ENCODE measurements at places on chromosomes 6 and 20.

GRCh38 chr6:48151142-48151541 is 40.1 kb upstream of the PTCHD4 start:
- no peak for DNase-seq

GRCh38 chr6:121302882-121303281 is 31.4 kb downstream of the TBC1D32 start:
- DNase-seq, result no peak

DNA sequence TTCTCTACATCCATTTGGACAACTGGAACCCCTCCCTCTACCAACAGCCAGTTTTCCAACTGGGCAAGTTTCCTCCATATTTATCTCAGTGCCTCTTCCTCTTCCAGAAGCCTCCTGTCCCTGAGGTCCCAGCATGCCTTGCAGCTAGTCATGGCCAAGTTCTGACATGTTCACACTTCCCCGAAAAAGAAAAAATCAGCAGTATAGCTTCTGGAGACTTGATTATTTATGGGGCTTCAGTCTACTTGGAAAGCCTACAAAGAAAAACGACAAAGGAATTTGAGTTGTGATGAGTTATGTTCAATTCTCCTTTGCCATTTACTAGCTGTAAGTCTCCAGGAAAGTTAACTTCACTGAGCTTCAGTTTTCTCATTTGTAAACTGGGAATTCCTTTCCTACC is 406.5 kb downstream of the MAFB start:
- no peak for DNase-seq

GRCh38 chr6:31125162-31125561 is 4.9 kb upstream of the CDSN start:
- no peak for DNase-seq

- peak; percentile 58 for DNase-seq
Measured at GRCh38 chr6:2783188-2783963, 18.2 kb downstream of the WRNIP1 start.

GRCh38 chr20:3312940-3313682 is 74.1 kb upstream of the SLC4A11 start:
- no peak for DNase-seq

GRCh38 chr20:4038676-4039370 is 23.5 kb upstream of the RNF24 start:
- DNase-seq, result no peak

GRCh38 chr6:152170702-152171667 is 363.5 kb downstream of the ESR1 start:
- DNase-seq, result no peak

DNA sequence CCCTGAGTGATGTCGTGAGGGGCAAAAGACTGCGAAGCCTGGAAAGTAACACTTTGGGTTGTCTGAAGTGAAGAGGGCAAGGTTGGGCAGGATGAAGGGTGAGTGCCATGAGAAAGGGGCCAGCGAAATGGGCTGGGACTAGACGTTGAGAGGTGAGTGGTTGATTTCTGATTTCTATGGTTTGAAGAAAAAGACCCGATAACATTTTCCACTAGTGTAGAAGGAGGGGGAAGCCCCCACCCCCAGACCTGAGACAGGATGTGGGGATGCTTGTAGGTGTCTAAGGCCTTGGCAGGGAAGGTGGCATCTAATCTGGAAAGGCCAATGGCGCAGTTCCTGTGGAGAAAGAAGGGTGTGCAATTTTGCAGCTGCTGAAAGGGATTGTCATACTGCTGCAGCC is 25.3 kb upstream of the KIF3B start:
- DNase-seq, result no peak

GRCh38 chr6:89921691-89922090 is 27.4 kb downstream of the GJA10 start:
- DNase-seq, result no peak

- DNase-seq, result no peak
Measured at GRCh38 chr6:75089921-75090320, 115.9 kb downstream of the COL12A1 start.

GRCh38 chr6:47348316-47348863 is 38.7 kb upstream of the TNFRSF21 start:
- no peak for DNase-seq

- DNase-seq, result no peak
Measured at GRCh38 chr6:80433010-80433672, 326.7 kb downstream of the BCKDHB start.

GRCh38 chr20:38343311-38344106 is 2.8 kb upstream of the LBP start:
- no peak for DNase-seq

DNA sequence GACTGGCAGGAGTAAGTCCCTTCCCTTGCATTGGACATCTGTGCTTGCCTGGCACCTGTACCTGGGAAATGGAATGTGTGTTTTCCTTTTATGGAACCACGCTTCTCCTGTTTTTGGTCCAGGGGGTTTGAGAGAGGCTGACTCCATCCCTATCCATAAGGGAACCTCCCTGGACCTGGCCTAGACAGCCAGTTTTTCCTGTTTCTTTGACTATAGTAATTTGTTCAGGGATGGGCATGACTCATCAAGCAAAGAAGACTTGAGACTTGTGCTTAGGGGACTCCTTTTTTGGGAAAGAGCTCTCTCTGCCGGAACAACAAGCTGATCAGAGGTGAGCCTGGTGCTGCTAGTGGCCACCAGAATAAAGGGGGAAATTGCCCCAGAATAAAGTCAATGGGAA is 393.8 kb downstream of the CDH26 start:
- no peak for DNase-seq

DNA sequence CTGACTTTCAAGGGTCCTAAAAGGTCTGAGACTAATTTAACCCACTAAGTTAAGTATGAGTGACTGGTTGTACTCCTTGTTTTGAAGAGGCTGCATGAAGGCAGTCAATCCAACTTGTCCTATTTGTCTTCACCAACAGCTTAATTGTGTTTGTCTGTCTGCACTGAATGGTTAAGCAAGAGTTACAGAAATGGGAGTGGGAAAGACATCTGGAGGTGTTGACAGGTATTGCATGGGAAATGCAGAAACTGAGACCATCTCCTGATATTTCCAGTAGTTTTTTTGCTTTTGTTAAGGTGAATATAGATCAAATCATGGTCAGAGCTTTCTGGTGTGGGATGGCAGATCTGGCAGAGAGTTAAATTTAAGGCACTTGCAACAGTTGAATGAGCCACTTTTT is 6.5 kb downstream of the FUT9 start:
- DNase-seq, result no peak

GRCh38 chr6:35385457-35386202 is 43.3 kb downstream of the PPARD start:
- no peak for DNase-seq

- DNase-seq, result no peak
Measured at GRCh38 chr6:144955859-144956258, 670.7 kb downstream of the UTRN start.

- DNase-seq, result no peak
Measured at GRCh38 chr6:129340983-129341382, 369.0 kb downstream of the ARHGAP18 start.

DNA sequence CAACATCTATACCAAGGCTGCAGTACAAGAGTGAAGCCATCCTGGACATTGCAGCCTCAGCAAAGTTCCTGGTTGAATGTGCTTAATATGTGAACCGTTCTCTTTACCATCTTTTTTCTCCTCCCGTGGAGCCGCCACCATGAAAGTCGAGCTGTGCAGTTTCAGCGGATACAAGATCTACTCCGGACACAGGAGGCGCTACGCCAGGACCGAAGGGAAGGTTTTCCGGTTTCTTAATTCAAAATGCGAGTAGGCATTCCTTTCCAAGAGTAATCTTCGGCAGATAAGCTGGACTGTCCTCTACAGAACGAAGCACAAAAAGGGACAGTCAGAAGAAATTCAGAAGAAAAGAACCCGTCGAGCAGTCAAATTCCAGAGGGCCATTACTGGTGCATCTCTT is 8.4 kb upstream of the LINC00237 start:
- DNase-seq, result no peak

DNA sequence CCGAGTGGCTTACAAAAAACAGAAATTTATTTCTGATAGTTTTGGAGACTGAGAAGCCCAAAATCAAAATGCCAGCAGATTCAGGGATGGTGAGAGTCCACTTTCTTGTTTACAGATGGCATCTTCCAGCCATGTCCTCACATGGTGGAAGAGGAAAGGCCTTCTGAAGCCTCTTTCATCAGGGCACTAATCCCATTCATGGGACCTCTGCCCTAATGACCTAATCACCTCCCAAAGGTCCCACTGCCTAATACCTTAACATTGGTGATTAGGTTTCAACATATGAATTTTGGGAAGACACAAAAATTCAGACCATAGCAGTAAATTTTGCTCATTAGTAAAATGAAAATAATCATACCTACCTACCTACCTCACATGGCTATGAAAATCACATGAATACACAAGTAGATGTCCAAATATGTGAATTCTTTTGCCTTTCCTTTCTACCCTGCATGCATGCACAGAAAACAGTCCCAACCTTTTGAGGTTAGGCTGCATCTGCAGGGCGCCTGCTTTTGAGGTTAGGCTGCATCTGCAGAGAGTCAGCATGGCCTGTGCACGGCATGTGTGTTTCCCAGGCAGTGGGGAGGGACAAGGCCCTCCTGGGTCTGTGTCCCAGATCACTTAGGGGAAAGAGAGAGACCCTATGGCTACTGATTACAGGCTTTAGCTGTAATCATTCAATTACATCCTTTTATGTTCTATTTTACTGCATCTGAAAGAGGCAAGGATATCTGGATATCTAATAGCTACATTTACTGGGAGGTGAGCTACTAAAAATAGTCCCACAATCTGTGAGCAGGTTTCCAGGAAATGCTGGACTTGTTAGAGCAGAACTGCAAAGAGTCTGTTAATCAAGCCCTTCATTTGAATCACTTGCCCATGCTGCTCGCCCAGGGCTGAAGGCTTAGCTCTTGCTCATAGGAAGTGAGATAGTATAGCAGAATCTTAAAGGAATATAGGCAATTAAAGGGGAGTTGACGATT is 497.7 kb upstream of the MARCKS start:
- peak; percentile 78 for DNase-seq

GRCh38 chr6:15602154-15602553 is 60.7 kb downstream of the DTNBP1 start:
- DNase-seq, result no peak

DNA sequence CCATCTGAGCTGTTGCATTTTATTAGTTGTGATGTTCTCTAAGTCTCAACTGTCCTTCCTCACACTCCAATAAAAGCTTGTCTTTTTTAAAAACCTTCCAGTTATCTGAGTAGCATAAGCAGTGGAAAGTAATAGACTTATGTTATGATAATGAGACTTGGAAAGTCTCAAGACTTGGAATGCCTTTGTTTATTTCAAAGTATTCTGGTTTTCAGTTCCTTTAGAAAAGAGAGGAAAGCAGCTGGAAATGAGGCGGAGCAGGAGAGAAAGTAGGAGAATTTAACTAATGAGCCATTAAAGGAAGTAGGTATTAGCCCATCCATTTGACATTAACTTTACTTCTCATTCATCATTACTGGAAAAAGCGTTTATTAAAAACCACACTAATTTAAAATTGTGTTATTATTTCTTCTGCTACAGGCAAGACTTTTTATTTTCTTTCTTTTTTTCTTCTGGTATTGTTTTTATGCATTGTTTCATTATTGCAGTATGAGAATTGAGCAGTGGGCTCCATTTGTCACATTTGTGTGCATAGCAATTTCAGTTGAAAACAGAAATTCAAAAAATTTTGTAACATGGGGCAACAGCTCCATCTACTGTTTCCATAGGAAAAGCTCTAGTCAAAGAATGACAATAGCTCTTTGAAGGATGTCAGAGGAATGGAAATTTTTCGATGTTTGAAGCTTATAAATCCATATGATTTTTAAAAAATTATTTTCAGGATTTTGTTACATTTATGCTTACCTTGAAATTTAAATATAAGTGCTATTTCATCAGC is 194.8 kb downstream of the COL9A1 start:
- DNase-seq, result no peak

DNA sequence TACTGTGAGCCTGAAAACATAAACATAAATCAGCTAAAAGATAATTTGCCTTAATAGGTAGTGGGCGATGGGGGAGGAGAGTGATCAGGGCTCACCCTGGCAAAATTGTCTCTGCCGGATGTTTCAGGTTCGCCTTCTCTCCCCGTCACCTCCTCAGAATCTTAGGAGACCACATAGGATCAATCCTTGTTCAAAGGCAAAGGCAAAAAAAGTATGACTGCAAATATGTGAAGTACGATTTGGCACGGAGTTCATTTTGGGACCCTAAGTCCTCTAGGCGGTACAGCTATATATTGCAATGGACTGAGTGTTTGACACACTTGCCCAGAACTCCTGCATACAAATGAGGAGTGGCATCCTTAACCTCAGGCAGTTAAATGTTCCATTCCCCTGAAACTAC is 649.2 kb upstream of the FLRT3 start:
- DNase-seq, result no peak

DNA sequence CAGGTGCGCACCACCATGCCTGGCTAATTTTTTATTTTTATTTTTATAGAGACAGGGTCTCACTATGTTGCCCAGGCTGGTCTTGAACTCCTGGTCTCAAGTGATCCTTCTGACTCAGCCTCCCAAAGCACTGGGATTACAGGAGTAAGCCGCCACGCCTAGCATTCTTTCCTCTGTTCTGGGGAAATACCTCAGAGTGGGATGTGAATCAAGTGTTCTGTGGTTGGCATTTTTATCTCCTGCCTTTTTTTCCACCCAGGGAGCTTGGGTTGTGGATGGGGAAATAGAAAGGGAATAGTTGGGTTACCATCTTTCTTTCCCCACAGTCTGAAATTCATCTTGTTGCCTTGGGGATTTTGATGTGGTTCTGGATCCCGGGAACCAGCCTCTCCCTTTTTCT is 24.1 kb downstream of the TFAP2C start:
- no peak for DNase-seq

DNA sequence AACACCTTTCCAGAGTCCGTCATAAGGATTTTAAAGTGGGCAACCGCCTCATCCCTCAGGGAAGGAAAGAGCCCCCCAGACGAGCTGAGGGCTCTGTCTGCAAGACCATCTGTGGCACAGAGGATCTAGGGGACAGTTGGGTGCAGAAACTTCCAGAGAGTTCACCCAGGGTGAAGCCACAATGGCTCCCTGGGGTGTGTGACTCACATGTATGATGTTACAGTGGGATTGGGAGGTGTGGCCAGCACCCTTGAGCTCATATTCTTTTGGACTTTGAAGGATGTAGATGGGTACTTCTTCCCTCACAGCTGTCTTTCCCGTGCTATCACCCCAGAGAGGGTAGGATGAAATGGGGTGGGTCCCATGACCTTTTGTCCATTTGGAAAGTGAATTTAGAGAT is 95.5 kb downstream of the NCR2 start:
- no peak for DNase-seq

- no peak for DNase-seq
Measured at GRCh38 chr20:51427651-51428291, 114.7 kb downstream of the NFATC2 start.

GRCh38 chr6:51778666-51779065 is 308.7 kb downstream of the PKHD1 start:
- no peak for DNase-seq

DNA sequence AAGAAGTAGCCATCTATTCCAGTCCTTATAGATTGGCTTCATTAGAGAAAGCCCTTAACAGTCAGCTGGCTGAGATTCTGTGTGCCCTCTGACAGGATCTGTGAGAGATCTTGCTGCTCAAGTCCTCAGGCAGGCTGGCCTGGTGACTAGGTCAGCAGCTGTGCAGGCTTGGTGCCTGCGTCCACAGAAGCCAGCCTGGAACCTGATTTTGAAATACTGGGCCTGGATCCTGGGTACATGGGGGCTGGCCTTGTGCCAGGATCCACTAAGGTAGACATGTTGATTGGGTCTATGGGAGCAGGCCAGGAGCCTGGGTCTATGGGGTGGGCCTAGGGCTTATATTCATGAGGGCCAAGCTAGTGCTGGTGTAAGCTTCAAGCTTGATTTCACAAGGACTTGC is 381.8 kb upstream of the MARCKS start:
- no peak for DNase-seq
